CD4-positive, alpha-beta T cell treated with Interleukin-21 for 1 hour (primary cell): ENCODE measurements at places on chromosomes 3 and 15.

DNA sequence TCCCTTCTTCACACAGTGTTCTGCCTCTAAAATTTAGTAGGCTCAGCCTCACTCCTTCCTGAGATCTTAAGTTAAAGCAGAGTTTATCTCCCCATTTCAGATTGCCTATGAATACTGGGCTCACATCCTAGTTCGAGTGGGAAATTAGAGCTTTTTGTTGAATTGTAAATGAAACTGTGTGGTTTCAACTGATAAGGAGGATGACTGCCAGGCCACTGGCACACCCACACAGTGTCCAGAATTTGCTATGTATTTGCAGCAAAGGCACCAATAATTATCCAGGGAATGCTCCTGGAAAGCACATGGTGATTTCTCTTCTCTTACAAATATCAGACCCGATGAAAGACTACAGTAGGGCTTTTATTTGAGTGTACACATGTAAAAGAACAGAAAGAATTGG, 308.1 kb upstream of the COL8A1 start:
- no peak for DNase-seq

GRCh38 chr3:139267300-139268246, 76.2 kb upstream of the MRPS22 start:
- DNase-seq = no peak

- DNase-seq = no peak
Observed at GRCh38 chr3:8325306-8325705, 176.3 kb upstream of the LMCD1 start.

DNA sequence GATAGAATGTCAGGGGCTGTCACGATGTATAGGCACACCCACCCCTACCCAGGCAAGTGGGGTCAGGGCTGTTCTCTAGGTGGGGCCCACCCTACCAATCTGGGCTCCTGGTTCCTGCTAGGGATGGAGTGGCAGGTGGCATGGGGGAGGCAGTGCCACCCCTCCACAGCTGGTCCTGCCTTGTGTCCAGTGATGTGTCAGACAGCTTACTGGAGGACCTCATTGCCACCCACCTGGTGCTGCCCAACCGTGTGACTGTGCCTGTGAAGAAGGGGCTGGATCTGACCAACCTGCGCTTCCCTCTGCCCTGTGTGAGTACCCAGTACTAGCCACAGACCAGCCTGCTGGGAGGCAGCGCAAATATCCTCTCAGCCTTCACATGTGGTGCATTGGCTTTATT, 27.5 kb downstream of the ESYT3 start:
- no peak for DNase-seq

DNA sequence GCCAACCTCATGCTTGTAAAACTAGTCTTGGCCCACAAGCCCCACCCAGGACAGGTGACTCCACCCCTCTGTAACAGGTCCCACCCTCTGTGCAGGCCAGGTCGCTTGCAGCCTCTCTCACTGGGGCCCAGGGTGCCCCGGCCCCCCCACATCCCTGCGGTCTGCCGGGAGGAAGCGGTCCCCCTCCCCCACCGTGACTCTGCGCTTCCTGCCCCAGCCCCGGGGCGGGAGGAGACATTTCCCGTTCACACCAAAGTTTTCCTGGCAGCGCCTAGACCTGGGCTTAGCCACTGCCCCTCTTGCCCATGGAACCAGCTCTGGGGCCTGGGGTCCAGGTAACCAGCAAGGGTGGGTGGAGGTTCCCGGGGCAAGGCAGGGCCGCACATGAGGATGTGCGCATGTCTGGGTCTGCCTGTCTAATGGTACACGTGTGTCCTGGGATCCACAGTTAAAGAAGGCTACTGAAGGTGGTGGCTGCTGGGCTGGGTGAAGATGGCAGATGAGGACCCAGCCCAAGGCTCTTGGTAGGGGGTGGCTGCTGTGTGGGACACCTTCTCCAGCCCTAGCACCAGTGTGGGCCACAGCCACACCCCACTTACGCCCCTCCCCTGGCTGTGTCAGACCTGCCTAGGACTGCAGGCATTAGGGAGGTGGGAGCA, 8.4 kb downstream of the NBEAL2 start:
- DNase-seq = peak; percentile 94

DNA sequence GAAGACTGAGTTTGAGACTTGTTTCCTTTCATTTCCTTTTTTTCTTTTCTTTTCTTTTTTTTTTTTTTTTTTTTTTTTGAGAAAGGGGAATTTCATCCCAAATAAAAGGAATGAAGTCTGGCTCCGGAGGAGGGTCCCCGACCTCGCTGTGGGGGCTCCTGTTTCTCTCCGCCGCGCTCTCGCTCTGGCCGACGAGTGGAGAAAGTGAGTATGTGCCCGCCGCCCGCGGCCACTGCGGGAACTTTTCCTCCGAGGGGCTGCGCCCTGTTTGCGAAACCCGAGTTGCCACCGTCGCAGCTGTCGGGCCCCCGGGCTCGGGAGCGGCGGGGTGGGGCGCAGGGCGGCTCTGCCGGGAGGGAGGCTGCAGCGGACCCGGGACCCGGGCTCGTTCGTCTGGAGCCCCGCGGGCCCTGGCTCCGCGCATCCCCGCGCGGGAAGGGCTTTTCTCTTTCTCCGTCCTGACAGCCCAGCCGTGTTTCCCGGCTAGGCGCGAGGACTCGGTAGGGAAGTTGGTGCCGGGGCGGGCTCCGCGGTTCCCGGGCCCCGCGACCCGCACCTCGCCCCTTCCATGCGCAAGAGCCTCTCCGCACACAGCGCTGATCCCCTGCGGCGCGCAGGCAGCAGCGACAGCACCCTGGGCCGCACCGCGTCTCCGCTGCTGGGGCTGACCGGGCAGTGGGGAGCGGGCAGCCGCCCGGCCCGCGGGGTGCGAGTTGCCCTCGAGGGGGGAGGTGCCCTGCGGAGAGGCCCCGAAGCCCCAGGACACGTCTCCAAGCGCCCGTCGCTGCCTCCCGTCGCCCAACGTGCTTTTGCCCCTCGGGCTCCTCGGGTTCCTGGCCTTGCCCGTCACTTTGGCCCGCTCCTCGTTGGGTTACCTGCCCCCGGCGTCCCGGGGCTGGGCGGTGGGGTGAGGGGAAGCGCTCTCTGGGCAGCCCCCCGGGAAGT, 1.4 kb downstream of the IGF1R start:
- peak; percentile 29 for DNase-seq

GRCh38 chr3:196666001-196666867, 26.7 kb downstream of the NRROS start:
- no peak for DNase-seq

DNA sequence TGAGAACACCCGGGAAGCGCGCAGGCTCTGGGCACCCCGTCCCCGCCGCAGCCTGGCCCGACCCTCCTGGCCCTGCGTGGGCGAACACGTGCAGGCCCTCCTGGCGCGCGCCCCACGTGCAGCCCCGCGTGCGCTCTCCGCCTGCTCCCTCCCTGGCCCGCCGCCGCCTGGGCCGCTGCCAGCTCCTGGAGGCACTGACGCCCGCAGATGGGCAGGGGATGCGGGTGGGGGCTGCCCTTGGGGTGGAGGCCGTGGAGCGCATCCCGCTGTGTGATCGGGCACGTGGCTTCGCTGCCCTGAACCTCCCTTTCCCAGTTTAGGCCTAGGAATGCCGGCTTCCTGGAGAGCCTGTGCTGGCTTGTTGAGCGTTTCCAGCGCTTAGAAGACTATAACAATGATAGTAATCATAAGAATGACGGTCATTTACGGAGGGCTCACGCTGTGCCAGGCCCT, 104.6 kb upstream of the SLC6A6 start:
- no peak for DNase-seq

DNA sequence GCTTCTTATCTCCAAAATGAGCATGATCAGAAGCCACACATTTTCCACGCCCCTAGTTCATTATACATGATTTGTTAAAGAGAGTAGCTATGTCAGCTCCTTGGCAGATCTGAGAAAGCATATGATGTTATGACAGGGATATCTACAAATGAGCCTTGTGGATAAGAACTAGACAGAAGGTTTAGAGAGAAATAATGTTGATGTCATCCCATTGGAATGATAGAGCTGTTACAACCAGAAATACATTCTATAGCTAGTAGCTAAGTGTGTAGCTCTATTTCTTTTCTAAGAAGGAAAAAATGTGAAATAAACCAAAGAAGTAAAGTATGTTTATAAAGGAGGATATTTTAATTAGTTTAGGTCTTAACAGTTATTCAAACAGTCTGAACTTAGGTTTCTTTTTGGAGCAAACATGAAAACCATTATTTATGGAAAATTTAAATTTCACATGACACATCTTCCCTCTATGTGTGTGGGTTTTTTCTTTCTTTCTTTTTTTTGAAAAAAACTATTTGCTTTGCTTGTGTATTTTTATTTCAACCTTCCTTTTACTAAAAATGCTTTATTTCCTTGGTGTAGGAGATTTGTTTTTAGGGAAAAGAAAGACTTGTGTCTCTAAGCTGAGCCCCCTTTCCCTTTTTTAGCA, 167.7 kb downstream of the GHSR start:
- no peak for DNase-seq
